ENCODE measurements at places on chromosomes 4 and X.

- no peak for DNase-seq
These were observed 19.7 kb upstream of the SCOC start for GRCh38 chr4:140353786-140354185.

DNA sequence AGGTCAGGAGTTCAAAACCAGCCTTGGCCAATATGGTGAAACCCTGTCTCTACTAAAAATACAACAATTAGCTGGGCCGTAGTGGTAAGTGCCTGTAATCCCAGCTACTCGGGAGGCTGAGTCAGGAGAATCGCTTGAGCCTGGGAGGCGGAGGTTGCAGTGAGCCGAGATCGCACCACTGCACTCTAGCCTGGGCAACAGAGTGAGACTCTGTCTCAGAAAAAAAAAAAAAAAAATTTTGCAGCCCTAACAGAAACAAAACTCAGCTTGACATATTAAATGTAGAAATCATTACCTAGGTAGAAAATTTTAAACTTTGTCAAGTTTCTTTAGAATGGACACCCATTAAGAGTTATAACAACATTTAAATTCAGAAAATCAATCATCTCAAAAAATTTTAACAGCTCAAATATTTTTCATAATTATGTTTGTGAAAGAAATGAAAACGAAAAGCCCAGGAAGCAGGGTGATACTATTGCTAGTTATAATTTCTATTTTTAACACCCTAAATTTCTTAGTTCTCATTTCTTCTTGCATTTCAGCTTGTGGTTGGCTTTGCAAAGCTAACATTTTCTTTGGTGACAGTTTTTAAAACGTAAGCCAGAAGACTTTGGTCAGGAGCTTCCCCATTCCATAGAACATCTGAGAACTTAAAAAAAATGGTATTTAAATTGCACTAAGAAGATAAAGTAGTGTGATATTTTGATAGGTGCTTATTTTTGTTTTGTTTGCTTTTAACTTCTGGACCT is 33.3 kb upstream of the RBBP7 start:
- DNase-seq: no peak

DNA sequence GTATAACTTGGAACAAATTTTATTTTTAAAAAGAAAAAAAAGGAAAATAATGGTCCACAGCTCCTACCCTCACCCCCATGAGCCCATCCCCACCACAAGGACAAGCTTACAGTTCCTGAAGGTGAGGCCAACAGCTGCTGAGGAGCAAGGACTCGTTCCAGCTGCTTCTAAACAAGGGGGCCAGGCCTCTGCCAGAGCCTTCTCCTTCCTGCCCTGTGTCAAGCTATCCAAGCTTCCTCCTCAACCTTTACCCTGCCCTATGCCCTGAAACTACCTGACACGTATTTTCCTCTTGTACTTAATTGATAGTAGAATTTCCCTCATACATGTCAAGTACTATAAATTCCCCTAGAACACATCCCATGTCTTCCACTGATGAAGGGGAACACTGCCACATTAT is 8.8 kb downstream of the SH3D19 start:
- DNase-seq: no peak

DNA sequence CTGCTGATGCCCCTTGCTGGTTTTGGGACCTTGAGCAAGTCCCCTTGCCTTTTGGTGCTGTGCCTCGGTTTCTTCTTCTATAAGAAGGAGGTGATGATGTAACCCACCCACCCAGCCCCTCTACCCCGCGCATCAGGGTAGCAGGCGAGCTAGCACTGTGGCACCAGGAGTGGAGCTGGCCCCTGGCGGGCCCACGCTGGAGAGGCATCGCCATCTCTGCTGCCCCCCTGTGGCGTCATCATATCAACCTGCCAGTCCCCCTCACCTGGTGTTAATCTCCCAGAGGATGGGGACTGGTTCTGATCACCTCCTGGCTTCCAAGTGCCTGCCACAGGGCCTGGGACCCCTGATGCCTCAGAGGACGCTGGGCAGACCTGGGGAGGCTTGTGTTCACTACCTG is 6.3 kb upstream of the SORCS2 start:
- DNase-seq: no peak

- no peak for DNase-seq
These were observed 11.1 kb upstream of the GABRE start for GRCh38 chrX:151985531-151985930.

DNA sequence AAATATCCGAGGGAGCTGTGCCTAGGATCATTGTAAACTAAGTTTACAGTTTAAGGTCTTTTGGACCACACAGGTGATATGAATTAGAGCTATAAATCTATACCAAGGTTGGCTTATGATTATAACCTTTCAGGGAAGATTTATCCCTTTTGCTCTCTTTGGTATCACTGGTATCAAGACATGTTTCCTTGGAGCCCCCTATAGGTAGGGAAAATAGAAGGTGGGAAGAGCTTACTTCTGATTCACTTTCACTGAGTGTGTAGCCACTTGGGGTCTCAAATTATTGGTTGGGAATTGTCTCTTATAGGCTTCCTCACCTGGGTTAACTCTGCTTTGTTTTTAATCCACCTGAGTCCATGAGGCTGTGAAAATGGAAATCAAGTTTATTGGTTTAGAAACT is 262.1 kb upstream of the NR3C2 start:
- no peak for DNase-seq

- no peak for DNase-seq
These were observed 25.2 kb upstream of the PTTG2 start for GRCh38 chr4:37935026-37935425.

GRCh38 chr4:187065396-187065795 is 341.7 kb upstream of the FAT1 start:
- no peak for DNase-seq

DNA sequence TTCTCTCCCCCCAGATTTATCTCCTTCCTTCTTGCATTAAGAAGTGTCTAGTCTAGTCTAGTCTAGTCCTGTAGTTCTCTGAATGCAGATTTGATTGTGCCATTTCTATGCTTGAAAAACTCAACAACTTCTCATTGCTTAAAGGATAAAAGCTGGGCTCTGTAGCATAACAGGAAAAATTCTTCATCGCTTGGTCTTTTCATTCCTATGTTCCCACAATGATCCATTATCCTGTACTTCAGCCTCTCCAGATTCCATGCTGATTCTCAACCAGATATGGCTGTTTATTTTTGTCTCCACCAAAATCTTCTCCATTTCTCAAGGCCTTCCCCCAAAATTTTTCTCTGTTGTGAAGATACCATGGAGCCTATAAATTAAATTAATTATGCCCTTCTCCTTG is 102.9 kb upstream of the STIM2 start:
- no peak for DNase-seq

DNA sequence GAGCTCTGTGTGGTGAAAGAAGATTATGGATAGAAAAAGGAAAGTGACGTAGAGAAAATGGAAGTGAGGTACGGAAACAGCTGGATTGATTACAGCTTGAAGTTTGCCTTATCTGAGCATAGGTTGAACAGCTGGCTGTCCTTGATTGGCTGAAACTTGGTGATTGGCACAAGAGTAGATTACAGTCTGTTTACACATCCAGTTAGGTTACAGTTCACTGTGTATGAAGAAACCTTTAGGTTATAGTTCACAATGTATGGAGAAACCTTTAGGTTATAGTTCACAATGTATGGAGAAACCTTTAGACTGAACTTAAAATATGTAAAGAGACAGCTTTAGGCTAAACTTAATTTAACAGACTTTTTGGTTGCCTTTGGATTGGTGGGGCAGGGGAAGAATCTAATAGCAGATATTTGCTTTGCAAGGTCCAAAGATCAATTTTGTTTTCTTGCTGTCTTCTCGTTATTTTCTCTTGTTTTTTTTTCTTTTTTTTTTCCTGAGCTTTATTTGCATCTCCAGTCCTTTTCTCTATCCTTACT is 15.6 kb upstream of the ART3 start:
- DNase-seq: no peak

GRCh38 chr4:6268650-6269615 is 717 bp upstream of the WFS1 start:
- no peak for DNase-seq

GRCh38 chr4:78190068-78190467 is 132.9 kb downstream of the FRAS1 start:
- DNase-seq: no peak

- DNase-seq: no peak
These were observed 2.0 kb downstream of the WDR13 start for GRCh38 chrX:48599341-48599740.

DNA sequence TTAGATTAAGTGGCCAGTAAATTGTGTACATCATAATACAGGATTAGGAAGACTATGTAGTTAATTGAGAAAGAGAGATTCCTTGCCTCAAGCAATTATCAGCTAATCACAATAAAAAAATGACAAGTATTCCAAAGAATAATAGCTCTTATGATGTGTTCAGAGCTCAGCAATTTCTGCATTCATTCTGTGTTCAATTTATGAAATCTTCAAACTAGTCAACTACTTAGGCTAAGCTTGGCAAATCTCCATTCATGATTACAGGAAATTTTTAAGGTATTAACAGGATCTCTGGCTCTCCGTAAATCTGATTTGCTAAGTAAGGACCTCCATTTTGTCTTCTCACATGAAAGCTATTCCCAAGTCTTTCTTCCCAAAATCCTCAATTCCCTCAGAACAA is 256.9 kb upstream of the TEX13A start:
- no peak for DNase-seq

- DNase-seq: no peak
These were observed 18.2 kb upstream of the PLAC1 start for GRCh38 chrX:134676436-134676835.

GRCh38 chrX:136907621-136908020 is 27.1 kb upstream of the RBMX start:
- no peak for DNase-seq

- no peak for DNase-seq
These were observed 557.6 kb upstream of the DIPK2B start for GRCh38 chrX:45758319-45758718.

DNA sequence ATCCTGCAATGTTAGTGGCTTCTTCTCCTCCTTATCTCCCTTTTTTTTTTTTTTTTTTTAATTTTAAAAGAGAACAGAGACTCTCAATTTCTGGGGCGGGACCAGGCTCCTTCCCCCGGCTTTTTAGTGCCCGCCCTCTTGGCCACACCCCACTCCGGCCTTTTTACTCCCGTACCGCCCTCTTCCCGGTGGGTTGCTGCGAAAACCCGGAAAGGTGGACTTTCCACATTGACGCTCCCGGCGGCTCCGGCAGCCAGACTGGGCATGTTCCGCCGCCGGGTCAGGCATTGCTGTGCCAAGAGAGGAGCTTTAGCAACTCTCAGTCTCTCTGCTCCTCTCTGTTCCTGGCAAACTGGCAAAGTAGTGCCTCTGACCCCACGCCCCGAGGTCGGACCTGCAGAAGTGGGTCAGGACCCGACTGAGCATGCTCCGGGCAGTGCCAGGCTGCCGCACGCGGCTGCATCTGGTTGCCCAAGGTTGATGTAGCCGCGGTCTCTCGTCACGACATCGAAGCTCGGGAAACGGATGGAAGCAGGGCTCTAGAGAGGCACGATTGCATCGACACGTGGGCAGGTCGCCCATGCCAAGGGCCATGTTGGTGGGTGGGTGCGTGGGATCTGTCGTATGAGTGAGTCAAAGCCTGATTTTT is 1.1 kb upstream of the MFAP3L start:
- DNase-seq: peak; percentile 76

DNA sequence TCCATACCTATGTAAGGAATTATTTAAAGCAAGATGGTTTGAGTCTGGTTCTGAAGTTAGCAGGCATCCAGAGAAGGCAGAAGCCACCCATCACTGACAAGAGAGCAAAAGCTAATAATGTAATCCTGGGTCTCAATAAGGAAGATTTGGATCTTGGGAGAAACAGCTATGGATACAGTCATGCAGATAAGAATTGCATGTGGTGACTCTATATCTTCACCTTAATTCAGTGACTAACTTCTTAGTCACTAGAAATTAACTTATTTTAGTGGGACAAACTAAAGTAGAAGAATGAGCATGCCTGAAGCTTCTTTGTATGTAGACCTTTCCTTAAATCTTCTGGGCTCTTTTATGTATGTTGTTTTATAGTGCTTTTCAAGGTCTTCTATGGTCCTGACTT is 66.6 kb downstream of the ATP10D start:
- DNase-seq: no peak

GRCh38 chr4:40228497-40229365 is 31.9 kb downstream of the RHOH start:
- no peak for DNase-seq

DNA sequence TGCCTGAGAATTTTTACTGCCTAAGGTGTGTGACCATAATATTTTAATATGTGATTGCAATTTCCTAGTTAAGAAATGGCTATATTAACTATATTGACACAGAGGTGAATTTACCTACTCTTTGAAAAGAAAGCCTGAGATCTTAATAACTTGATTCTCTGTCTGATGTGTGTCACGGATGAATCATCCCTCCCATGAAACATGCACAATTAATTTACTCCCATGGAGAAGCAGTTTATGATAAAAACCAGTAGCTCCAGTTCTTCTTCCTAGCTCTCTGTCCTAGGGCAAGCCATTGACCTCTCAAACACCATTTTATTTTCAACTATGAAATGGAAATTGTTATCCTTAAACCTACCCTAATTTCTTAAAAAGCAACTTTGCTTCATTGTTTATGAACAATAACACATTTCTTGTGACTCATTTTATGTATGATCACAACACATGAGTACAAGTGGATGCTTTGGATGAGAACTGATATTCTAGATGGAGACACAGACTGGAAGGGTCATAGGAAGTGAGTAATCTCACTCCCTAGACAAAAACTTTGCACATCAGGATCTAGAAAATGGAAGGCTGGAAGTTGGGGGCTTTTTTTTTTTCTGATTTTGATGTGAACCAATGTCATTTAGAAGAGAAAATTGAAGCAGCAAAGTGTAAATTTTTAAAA is 438.3 kb downstream of the GPAT3 start:
- DNase-seq: no peak

GRCh38 chrX:35380808-35381700 is 417.1 kb upstream of the MAGEB16 start:
- DNase-seq: no peak

- DNase-seq: no peak
These were observed 45.1 kb downstream of the SUPT20HL2 start for GRCh38 chrX:24268786-24269185.

DNA sequence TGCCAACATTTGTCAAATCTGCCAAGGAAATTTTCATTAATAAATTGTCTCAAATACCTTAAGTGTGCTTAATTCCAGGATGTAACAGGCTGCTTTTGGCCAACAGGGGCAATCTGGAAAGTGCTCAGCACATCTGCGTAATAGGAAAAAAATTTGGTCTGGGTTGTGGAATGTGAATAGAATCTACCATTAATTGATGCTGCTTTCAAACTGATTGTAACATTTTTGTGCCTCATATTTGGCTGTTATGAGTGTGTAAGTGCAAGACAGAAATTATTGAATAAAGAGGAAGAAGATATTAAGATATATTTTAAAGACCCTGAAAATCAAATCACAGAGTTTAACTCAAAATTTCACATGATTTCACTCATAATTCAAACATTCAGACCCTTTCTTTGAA is 41.1 kb downstream of the REELD1 start:
- no peak for DNase-seq

- no peak for DNase-seq
These were observed 42.3 kb downstream of the ATRX start for GRCh38 chrX:77743720-77744119.

- no peak for DNase-seq
These were observed 27.2 kb downstream of the PALLD start for GRCh38 chr4:168524006-168524405.
